Activated naive CD4-positive, alpha-beta T cell (primary cell): ENCODE measurements at places on chromosomes 1 and 21.

- DNase-seq, result no peak
These were observed 60.3 kb downstream of the KIF26B start for GRCh38 chr1:245215071-245215470.

GRCh38 chr1:30036229-30036547 lies 687.2 kb downstream of the MATN1 start:
- no peak for DNase-seq

DNA sequence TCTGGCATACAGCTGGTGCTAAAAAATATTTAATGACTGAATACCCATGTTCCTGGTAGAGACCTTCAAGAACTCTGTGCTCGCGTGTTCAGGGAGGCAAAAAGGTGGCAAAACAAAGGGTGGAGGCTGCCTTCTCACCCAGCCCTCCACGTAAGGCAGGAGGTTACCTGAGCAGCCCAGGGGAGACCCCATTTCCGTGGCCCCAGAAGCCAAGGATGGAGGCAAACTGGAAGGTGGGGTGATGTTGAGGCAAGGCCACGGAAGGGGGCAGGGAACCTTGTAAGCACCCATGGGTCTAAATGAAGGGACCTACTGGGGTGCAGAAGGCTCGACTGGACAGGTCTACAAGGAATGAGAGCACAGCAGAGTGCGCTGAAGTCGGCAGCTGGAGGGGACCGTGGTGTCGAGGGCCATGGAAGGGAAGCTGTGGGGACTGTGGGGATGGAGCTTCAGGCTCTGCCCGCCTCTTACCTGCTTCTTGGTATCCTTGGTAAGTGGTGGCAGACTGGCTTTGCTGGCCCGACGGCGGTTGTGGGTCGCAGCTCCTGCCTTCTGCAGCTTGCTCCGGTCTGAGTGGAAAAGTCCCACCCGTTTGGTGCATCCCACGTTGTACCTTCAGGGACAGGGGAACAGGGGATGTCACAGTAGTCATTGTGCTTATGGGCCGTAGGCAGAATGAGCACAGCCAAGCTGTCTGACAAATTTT lies 8.9 kb upstream of the A3GALT2 start:
- DNase-seq, result no peak

GRCh38 chr1:48906164-48906563 lies 129.5 kb upstream of the BEND5 start:
- DNase-seq, result no peak

DNA sequence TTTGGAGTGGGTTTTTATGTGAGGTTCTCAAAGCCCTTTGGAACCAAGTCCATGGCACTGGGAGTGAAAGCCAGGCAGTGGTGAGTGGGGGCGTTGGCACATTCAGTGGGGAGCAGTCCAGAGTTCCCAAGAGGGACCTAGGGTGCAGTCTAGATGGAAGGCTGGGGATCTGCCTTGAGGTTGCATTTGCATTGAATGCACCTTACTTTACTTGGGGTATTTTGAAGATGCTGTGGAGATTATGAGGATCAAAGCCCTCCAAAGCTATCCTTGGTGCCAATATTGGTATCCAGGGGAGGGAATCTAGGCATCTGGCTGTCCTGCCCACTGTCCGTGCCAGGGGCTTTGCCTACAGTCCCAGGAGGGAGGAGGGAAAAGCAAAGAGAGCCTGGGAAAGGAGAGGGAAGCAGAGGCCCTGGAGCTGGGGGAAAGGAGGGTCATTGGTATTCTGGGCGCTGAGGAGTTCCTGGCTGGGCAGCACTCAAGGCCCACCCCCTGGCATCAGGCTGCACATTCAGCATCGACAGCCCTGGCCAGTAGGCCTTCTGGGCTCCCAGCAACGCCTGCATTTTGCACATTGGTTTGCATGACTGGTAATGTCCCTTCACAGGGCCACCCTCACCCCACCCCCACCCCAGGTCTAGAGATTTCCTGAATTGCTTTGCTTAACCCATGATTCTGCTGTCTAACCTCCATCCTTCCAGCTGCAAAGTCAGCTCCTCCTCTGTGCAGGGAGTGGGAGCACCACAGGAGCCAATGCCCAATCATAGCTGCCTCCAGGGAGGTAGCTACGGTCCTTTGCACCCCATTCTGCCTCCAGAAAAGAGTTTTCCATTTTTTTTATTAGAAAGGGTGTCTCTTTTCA lies 843 bp upstream of the BCAN start:
- DNase-seq, result no peak

DNA sequence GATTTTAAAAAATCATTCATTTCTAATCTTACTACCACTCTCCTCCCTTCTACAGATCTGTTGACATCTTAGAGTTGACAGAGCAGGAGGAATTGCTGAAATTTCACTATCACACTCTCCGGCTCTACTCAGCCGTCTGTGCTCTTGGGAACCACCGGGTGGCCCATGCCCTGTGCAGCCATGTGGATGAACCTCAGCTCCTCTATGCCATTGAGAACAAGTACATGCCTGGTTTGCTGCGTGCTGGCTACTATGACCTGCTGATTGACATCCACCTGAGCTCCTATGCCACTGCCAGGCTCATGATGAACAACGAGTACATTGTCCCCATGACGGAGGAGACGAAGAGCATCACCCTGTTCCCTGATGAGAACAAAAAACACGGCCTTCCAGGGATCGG lies 276.7 kb downstream of the ZP4 start:
- DNase-seq, result no peak

GRCh38 chr1:54931275-54931840 lies 44.4 kb upstream of the DHCR24 start:
- no peak for DNase-seq

- no peak for DNase-seq
These were observed 221.2 kb downstream of the DISC1 start for GRCh38 chr1:231847612-231848397.
